ENCODE measurements at places on chromosomes 5 and 9. TPM values are rescaled to one million over a fixed set of nuclear protein-coding genes. Genes with fewer than 3 reads are reported as not detected.
A peak's percentile ranks its signal among the peaks of the same experiment; 100 is the strongest.

Gene PCDHGB5
- total RNA-seq, result 25.0 TPM

Gene ZNF454
- total RNA-seq, result 0.43 TPM

GRCh38 chr9:22030101-22030598 lies 21.0 kb upstream of the CDKN2B start:
- peak; percentile 81 for DNase-seq

DNA sequence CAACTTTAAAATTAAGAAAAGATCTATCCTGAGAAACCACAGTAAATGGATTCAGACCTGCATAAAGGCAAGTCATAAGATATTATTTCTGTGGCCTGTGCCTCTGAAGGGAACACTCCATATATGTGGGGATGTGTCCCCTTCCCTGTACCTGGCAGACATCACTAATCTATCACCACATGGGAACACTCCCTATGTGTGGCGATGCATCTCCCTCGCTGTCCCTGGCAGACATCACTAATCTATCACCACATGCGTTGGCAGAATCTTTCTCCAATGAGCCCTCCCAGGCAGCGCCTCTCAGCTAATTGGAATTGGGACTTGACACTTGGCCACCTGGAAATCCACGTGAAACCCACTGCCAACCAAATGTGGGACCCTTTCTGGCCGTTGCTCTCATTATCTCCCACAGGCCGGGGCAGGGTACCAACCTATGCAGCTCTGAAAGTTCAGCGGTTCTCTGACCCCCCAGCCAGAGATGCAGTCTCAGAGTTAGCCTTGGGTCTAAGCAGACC lies 25.2 kb upstream of the ASS1 start:
- no peak for DNase-seq

- no peak for DNase-seq
Measured at GRCh38 chr9:98321269-98321668, 65.8 kb upstream of the TBC1D2 start.

GRCh38 chr5:135376961-135377624 lies 21.9 kb downstream of the MACROH2A1 start:
- DNase-seq, result peak; percentile 83

GRCh38 chr9:106019039-106019680 lies 324.8 kb downstream of the TMEM38B start:
- no peak for DNase-seq

- no peak for DNase-seq
Measured at GRCh38 chr9:131534721-131535237, 3.7 kb upstream of the UCK1 start.

DNA sequence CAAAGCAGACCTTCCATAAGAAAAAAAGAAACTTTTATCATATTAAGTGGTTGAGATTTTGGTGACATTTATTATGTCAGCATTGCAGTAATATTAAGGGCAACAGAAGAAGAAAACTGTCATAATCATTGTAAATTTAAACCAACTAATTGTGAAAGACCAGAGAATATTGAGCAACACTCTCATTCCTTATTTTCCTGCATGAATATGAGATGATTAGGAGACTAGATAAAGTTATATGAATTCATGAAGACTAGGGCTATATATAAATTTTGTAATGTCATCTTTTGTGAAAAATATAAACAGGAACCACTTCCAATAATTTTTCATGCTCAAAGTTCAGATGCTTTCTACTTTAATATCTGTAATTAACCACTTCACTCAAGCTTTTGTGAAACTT lies 974.5 kb upstream of the CDH10 start:
- no peak for DNase-seq

GRCh38 chr5:31981361-31981945 lies 192.7 kb downstream of the GOLPH3 start:
- no peak for DNase-seq

GRCh38 chr9:89179540-89179894 lies 899 bp upstream of the SHC3 start:
- peak; percentile 47 for DNase-seq

GRCh38 chr5:173664154-173664526 lies 47.7 kb upstream of the BOD1 start:
- DNase-seq, result no peak

DNA sequence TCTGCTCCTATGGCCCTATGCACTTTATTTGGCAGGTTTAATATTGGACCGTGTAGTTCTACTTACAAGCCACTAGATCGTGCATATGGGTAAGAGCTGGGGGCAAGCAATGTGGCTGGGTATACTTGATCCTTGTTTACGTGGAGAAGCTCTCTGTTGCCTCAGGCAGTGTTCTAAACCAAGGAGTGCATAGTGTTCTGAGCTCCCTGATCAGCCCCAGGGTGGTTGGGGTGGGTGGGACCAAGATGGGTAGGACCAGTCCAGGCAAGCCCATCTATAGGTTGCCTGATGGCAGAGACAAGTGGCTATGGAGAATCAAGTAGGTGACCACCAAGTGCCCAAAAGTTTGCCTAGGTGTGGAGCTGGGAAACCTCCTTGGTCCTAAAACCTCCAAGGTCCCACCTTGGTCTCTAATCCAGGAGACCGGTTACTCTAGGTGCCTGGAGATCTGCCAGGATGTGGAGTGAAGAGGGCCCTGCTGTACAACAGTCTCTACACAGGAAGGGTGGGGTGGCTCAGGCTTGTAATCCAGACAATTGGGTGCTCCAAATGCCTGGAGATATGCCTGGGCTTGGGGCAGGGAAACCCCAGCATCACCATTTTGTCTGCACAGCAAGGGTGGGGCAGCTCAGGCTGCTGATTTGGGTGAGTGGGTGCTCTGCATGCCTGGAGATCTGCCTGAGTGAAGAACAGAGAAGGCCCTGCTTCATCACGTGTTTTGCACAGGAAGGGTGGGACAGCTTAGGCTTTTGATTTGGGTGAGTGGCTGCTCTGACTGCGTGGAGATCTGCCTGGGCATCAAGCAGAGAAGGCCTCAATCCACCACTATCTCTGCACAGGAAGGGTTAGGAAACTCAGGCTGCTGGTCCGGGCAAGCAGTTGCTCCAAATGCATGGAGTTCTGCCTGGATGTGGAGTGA lies 659.8 kb downstream of the TLE4 start:
- DNase-seq, result no peak

GRCh38 chr5:173334808-173335207 lies 6.6 kb upstream of the STC2 start:
- DNase-seq, result peak; percentile 50

Data from fibroblast of villous mesenchyme (primary cell).